ENCODE measurements at places on chromosomes 11 and 22.

- no peak for DNase-seq
Measured at GRCh38 chr11:30453705-30454104, 130.8 kb downstream of the ARL14EP start.

GRCh38 chr11:111665777-111666176, 63.5 kb downstream of the SIK2 start:
- DNase-seq, result no peak

GRCh38 chr11:30605036-30605605, 19.0 kb upstream of the MPPED2 start:
- DNase-seq, result no peak

- no peak for DNase-seq
Measured at GRCh38 chr11:112965656-112966055, 4.4 kb downstream of the NCAM1 start.

DNA sequence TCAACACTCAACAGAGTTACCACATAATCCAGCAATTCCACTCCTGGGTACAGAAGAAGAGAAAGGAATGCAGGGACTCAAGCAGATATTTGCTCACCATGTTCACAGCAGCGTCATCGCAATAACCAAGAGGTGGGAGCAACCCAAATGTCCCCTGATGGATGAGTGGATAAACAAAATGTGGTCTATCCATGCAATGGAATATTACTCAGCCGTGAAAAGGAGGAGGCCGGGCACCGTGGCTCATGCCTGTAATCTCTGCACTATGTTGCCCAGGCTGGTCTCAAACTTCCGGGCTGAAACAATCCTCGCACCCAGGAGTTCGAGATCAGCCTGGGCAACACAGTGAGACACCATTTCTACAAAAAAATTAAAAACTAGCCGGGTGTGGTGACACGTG, 131.7 kb downstream of the CTTN start:
- no peak for DNase-seq

DNA sequence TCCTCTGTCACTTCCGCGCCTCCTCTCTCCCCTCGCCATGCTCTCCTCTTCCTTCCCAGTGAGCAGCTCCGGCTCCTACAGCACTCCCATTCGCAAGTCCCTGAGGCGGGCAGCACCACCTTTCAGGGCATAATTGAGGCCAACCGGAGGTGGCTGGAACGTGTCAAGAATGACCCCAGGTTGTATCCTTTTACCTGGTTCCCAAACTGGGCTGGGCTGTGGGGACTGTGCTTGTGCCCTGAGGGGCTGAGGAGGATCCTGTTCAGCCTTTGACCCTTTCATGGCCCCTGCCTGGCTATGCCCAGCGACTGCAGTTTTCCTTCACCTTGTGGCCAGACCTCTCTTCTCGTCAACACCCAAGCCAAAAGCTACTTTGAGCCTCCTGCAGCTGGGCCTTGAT, 84.1 kb downstream of the CEP164 start:
- DNase-seq, result no peak

- no peak for DNase-seq
Measured at GRCh38 chr11:69698362-69698761, 5.5 kb downstream of the FGF19 start.

Data from CD4-positive, alpha-beta T cell treated with Interleukin-1 beta for 1 hour (primary cell).